ENCODE measurements at places on chromosomes 3 and 15.

- no peak for DNase-seq
Observed at GRCh38 chr15:58608129-58608590, 141.3 kb downstream of the ADAM10 start.

- DNase-seq: no peak
Observed at GRCh38 chr3:171427771-171428320, 32.4 kb downstream of the TNIK start.

GRCh38 chr15:70185251-70185711, 87.6 kb upstream of the TLE3 start:
- DNase-seq: no peak

DNA sequence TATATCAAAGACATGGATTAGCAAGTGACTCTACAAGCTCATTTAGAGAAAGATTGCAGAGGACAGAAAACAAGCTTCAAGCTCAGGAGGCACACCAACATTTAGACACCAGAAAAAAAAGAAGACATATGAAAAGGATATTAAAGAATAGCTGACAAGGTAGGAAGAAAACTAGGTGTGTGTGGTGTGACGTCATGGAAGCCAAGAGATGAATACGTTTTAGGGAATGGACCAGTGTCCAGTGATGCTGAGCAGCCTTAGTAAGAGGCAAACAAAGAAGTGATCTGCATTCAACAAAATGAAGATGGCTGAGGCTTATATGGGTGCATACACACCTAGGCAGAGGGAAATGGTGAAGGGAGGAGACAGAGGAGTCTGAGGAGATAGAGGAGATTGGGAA, 377.4 kb downstream of the ROBO1 start:
- DNase-seq: no peak

- no peak for DNase-seq
Observed at GRCh38 chr15:95645791-95646338, 684.6 kb upstream of the NR2F2 start.

- DNase-seq: no peak
Observed at GRCh38 chr3:46571684-46572083, 5.6 kb upstream of the LRRC2 start.

DNA sequence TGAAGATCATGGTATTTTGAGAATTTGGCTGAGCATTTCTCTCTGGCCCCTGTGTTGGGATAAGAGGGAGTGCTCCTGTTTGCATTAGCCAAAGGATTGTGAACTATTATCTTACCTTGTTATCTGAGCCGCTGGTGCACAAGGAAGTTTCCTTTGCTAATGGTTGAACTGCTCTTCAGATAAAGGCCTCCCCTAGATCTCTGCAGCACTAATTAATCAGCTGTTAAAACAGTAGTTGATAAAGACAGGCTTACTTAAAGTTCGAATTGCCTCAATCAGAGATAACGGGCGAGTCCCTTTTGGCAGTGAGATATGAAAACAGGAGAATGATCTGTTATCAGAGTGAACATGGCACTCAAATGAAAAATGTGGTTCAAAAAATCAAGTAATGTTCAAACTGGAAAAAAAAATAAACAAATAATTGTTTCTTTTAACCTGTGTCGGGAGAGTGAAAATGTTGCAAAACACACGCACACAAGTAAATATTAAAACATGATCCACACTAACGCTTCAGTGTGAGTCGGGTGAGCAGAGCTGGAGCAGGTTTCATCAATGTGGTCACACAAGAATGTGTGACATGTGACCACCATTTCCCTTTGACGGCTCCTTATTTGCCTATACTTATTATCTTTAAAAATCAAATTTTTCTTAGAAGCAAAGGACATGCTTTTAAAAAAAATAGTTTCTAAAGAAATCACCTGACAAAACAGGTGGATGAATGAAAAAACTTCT, 469.1 kb downstream of the SOX2 start:
- no peak for DNase-seq
